ENCODE measurements at places on chromosomes 5 and 9.

GRCh38 chr9:127078336-127078735 lies 44.1 kb downstream of the ANGPTL2 start:
- no peak for DNase-seq

GRCh38 chr5:80125022-80125961 lies 90.1 kb downstream of the THBS4 start:
- DNase-seq, result no peak

- DNase-seq, result no peak
Measured at GRCh38 chr5:113100981-113101380, 124.4 kb downstream of the DCP2 start.

GRCh38 chr9:35603986-35604577 lies 980 bp upstream of the TESK1 start:
- peak; percentile 99 for DNase-seq

- no peak for DNase-seq
Measured at GRCh38 chr9:126376311-126377175, 49.9 kb downstream of the MVB12B start.

DNA sequence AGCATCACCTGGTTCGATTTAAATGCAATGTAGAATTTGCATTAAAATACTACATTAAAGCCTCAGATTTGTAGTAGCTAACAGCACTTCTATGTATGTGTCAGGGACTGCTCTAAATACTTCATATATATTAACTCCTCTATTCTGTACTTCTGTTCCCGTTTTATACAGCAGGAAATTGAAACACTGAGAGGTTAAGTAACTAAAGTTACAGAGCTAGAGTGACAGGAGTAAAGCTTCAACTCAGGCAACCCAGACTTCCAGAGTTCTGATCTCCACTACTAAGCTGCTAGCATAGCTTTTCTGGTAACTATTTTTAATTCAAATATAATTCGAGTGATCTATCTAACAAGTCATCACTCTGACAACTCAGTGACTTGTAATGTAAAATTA lies 619 bp upstream of the APC start:
- no peak for DNase-seq

GRCh38 chr5:51194671-51195070 lies 188.6 kb upstream of the ISL1 start:
- no peak for DNase-seq

DNA sequence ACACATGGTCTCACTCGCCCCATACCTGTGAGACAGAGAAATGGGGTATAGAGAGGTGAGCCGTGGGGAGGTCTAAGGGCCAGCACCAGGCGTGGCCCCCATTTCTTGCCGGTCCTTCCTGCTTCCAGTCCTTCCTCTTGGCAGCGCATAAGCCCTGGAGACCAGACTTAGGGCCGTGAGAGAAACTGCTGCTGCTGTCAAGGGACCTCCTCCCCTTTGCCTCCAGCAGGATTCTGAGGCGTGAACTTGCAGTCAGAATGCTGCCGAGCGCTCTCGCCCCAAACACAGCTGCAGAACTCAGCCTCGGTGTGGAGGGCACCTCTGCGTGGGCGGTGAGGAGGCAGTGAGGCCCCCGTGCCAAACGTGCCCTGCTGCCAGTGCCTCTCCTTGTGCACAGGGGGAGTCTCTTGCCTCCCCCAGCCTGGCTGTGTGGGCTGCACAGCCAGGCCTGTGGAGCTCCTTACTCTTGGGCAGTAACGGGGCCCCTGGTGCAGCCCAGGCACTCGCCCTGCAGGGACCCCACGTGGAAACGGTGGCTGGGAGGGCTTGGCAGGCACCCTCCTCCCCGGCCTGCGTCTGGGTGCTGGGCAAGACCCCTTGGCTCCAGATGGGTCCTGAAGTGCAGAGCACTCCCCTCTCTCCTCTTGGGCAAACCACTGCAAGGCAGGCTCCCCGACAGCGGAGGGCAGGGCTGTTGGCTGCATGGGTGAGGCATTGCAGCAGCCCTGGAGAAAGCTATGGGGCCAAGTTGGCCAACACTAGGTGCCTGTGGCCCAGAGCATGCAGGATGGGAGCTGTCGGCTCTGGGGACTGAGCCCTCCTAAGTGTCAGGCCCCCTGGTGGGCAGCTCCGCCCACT lies 85.4 kb downstream of the RXRA start:
- DNase-seq, result no peak

DNA sequence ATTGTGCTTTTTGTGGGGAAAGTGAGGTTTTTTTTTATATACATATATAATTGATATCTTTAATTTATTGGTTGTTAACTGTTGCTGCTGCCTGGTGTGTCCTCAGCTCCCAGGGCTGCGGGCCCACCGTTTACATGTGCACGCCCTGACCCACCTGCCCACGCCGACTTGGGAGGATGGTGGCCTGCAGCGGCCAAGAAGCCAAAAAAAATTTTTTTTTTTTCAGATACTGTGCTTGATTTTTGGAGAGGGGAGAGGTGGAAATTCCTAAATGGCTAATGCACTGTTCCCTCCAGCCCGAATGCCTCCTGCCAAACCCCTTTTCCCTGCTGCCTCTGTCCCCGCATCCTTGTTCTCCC lies 32.0 kb upstream of the HMCN2 start:
- no peak for DNase-seq

- DNase-seq, result no peak
Measured at GRCh38 chr5:169547508-169547907, 36.1 kb upstream of the SPDL1 start.

DNA sequence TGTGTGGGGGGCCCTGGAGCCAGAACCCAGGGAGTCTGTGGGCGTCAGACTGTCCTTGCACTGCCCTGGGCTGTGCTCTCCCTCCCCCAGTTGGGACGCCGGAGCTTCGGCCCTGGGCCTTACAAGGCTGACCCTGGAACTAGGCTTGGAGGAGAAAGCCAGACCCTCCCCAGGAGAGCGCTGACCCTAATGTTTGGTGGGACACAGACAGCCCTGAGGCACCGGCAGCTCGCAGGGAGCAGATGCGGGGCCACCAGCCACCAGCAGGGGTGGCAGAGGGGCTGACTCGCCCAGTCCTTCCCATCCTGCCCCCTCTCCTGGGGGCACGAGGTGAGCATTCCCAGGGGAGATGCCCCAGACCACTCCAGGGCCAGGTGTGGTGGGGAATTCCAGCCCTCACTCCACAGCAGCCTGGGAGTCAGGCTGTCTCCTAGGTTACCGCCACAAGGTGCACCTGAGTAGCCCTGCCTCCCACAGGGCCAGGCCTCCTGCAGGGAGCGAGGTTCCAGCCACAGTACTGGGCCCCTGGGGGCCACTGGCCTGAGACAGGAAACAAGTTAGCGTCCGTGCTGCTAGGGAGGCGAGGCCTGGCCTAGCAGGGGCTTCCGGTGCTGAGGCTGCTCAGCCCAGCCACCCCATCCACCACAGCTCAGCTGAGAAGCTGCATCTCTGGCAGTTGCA lies 134.6 kb downstream of the OLFM1 start:
- DNase-seq, result no peak

DNA sequence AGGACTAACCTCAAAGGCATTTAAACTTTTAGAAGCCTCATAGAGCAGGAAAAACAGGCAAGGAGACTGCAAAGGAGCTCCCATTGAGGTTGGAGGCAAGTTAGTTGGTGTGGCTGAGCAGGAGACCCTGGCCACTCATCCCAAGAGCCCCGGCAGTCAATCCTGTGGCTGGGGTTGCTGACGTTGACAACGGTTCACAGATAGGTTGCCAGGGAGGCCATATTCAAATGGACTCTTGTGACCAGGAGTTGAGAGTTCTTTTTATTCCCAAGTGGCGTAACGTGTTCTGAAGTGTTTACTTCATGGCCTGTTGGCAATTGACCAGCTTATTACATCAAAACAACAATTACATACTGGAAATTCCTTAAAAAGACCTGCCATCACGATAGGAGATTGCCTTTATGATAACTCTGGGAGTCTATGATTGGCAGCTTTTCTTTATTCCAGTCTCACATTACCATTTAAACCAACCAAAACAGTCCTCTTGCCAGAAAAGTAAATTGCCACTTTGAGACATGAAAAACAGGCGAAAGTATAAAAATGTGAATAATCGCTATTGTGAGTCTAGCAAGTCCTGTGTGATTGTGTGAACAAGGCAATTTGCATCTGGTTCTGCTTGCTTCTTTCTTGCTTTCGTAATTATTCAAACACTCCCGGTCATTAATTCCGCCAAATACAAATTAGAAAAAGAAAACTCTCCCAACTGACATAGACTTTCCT lies 394.9 kb downstream of the MED10 start:
- DNase-seq, result no peak

GRCh38 chr5:15285901-15286583 lies 213.9 kb upstream of the FBXL7 start:
- DNase-seq, result no peak

- no peak for DNase-seq
Measured at GRCh38 chr9:92954049-92954861, 6.9 kb downstream of the FGD3 start.

DNA sequence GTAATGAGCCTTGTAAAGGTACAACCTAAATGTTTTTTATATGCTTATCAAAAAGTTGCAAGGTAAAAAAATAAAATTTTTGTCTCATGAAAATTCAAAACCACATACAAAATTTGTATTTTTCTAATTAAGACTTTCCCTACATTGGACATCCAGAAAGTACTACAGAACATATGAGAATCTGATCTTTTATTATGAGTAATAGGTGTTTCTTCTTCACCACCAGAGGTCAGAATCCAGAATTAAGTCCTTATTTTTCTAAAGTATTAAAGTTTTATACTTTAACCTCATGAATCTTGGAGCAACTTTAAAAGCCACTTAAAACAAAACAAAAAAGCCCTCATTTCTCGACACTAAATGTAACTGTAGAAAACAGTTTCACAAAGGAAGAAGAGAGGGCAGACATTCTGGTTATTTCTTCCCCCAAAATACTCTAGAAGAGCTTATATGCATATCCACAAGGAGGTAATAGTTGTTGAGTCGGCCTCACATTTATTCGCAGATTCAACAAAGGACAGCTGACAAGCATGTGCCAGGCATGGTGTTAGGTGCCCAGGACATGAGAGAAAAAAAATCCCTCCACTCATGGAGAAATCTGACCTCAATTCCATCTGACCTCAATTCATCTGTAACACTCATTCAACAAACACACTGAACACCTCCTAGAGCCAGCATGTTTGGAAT lies 69.3 kb downstream of the MLLT3 start:
- no peak for DNase-seq

- no peak for DNase-seq
Measured at GRCh38 chr5:16803831-16804230, 132.3 kb downstream of the MYO10 start.

DNA sequence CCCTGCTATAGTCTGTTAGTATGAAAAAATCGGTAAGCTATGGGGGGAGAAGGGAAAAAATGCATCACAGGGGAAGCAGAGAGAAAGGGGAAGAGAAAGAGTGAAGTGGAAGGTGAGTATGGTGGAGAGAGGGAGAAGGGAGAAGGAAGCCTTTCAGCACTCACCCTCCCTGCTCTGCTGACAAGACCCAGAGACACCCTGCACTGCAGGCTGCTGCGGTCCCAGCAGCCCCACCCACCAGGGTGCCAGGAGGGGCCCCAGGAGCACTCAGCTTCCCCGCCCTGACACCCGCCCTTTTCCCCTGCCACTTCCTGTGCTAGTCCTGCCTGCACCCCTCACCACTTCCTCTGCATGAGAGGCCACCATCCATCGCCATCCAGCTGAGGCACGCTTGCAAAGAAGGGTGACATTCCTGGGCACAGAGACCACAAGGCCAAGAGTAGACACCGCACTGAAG lies 12.7 kb downstream of the STK10 start:
- no peak for DNase-seq

GRCh38 chr5:146796144-146796543 lies 82.4 kb downstream of the PPP2R2B start:
- no peak for DNase-seq

GRCh38 chr5:148970228-148970627 lies 92.6 kb downstream of the SH3TC2 start:
- DNase-seq, result no peak
